Mammary epithelial cell (primary cell): ENCODE measurements at places on chromosomes 5 and 9. TPM values are rescaled to one million over a fixed set of nuclear protein-coding genes. Genes with fewer than 3 reads are reported as not detected.
A peak's percentile ranks its signal among the peaks of the same experiment; 100 is the strongest.

Gene GAPT
- not detected for total RNA-seq

GRCh38 chr5:97181856-97182545 is 1.0 kb downstream of the RIOK2 start:
- peak; percentile 17 for DNase-seq

DNA sequence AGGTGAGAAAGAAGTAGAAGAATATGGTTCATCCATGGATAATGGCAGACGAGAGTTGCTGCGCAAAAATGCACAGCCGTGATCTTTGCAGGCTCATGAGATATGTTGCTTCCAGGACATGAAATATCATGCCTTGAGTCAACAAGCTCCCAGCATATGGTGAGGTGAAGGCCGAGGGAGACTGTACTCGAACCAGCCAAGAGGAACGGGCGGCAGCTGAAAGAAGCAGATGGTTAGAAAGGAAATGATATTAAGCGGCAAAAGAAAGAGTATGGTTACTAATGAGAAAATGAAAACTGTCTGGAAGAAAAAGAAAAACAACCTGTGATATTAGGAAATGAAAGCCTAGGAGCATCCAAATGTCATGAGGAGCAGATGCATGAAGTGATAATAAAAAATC is 344.7 kb upstream of the DAP start:
- DNase-seq: no peak

DNA sequence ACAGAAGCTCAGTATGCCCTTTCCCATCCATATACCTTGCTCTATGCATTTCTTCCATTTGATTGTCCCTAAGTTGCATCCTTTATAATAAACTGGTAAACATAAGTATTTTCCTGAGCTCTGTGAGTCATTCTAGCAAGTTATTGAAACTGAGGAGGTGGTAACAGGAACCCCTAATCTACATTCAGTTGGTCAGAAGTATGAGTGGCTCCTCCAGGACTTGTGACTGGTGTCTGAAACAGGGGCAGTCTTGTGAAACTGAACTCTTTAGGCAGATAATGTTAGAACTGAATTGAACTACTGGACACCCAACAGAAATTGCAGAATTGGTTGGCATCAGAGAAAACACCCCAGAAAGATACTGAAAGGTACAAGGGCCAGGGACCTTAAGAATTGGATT is 133.1 kb upstream of the POU5F2 start:
- no peak for DNase-seq

DNA sequence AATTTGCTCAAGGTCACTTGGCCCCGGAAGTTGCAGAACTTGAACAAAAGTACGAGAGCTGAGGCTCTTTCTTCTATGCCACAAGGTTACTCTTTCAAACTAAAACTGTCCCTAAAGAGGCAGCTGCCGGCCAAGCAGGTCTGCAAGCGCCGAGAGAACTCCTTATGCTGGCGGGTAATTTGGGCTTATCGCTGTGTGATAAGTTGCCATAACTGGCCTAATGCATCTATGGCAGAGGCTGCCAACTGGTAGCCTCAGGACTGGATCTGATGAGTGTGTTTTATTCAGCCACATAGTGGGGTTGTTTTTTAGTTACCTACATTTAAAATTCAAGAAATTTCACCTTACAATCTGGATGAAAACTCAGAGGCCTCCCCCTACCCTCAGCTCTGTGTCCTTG is 68.1 kb upstream of the SPOCK1 start:
- no peak for DNase-seq

DNA sequence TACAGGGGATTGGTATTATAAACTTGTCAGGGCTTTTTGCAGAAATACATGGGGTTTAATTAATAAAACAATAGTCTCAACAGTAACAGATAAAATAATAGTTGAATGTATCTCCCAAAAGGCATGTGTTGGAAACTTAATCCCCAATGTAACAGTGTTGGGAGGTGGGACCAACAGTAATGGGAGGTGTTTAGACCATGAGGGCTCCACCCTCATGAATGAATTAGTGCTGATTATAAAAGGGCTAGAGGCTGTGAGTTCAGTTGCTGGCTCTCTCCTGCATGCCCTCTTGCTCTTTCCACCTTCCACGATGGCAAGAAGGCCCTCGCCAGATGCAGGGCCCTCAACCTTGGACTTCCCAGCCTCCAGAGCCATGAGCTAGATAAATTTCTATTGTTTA is 56.3 kb downstream of the STK10 start:
- no peak for DNase-seq

GRCh38 chr9:714675-715074 is 126.8 kb upstream of the DMRT1 start:
- DNase-seq: no peak

DNA sequence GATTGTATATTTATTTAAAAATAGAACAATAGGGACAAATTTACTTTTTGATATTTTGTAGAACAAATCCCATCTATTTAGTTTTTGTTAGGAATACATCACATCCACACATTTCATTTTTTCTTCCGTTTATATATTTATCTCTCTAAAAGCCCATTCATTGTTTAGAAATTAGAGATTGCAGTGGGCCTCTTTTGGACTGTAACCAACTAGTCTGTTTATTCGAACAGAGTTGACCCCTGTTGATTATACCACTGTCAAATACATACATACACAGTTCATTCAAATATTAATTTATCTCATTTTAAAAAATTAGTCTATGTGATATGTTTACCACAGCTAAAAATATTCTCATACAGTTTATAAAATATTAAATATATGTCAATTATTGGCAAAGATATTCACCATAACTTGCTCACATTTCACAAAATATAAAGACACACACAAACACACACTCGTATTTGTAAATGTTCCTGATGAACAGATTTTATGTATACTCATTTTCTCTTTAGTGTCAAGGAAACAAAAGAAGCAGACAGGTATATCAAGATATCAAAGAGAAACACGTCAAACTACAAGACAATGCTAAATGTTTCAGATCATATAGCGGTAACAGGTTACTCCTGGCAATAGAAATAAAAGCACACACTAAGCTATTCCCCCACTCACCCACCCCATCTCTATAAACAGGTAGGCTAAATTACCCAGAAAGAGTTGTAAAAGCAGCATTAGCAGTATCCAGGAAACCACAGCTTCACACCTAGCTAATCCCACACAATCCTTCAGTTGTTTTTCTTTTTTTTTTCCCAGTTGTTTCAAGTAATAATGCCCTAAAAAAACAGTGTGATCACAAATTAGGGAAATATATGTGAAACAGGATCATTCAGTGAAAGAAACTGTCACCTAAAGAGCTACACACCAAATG is 283.9 kb downstream of the ADAMTS6 start:
- peak; percentile 37 for DNase-seq

Gene PRR16
- total RNA-seq: 3.2 TPM

Gene TPRN
- 4.0 TPM for total RNA-seq

GRCh38 chr5:154370813-154371212 is 75.0 kb upstream of the SAP30L start:
- no peak for DNase-seq

GRCh38 chr5:122311961-122312590 is at the start of gene SNCAIP:
TSS of gene SNCAIP (plus strand) at chr5:122312237. CDS start at chr5:122391135, 78,898 bp downstream.
- peak; percentile 21 for DNase-seq

Gene AQP7
- total RNA-seq: not detected

Gene CACNA1B
- total RNA-seq: 0.03 and 0.09 TPM in 2 replicates

GRCh38 chr5:19555436-19555835 is 432.6 kb downstream of the CDH18 start:
- no peak for DNase-seq

GRCh38 chr9:106707738-106708474 is 155.1 kb upstream of the ZNF462 start:
- DNase-seq: no peak

DNA sequence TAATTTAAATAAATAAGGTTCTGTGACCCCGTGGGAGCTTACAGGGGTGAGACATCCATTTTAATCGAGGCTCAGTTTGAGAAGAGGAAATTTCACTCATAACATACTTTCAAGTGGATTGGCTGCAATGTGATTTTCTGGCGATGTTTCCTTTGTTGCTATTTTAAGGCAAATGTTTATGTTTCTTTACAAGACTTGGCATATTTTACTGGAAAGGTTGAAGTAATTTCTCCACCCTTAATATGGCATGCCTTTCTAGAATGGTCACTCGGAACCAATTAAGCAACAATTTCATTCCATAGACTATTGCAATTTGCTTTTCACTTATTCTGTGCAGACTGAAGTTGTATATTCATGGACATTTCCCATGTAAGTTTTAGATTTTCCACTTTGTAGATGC is 438.0 kb upstream of the WWC1 start:
- DNase-seq: no peak

GRCh38 chr5:40916226-40916625 is 6.9 kb downstream of the C7 start:
- no peak for DNase-seq
